ENCODE measurements at places on chromosomes 5 and 9. TPM values are rescaled to one million over a fixed set of nuclear protein-coding genes. Genes with fewer than 3 reads are reported as not detected.
A peak's percentile ranks its signal among the peaks of the same experiment; 100 is the strongest.

- no peak for DNase-seq
Observed at GRCh38 chr5:150419630-150420270, 7.0 kb upstream of the CD74 start.

DNA sequence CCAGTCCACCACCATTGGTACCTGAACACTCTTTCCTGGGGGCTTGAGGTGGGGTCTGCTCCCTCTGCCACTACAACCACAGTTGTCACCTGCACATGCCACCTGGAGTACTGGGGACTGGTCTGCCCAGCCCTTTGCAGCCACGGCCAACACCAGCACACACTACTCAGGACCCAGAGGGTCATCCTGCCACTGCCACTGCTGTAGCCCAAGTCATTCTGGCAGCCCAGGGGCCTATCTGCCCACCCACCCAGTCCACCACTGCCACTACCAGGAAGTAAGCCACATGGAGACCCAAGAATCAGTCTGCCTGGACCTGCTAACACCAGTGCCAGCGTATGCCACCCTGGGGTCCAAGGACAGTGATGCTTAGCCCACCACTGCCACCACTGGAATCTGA lies 302.4 kb upstream of the TRPC7 start:
- no peak for DNase-seq

The FOXD4L4 gene
- total RNA-seq, result 0.25 TPM

The HAVCR1 gene
- not detected for total RNA-seq

The SPINK13 gene
- total RNA-seq, result not detected

GRCh38 chr5:138212828-138213160 lies 329 bp downstream of the CDC23 start:
- no peak for DNase-seq

The FRRS1L gene
- total RNA-seq, result not detected

- no peak for DNase-seq
Observed at GRCh38 chr5:62100201-62100600, 205.8 kb upstream of the KIF2A start.

DNA sequence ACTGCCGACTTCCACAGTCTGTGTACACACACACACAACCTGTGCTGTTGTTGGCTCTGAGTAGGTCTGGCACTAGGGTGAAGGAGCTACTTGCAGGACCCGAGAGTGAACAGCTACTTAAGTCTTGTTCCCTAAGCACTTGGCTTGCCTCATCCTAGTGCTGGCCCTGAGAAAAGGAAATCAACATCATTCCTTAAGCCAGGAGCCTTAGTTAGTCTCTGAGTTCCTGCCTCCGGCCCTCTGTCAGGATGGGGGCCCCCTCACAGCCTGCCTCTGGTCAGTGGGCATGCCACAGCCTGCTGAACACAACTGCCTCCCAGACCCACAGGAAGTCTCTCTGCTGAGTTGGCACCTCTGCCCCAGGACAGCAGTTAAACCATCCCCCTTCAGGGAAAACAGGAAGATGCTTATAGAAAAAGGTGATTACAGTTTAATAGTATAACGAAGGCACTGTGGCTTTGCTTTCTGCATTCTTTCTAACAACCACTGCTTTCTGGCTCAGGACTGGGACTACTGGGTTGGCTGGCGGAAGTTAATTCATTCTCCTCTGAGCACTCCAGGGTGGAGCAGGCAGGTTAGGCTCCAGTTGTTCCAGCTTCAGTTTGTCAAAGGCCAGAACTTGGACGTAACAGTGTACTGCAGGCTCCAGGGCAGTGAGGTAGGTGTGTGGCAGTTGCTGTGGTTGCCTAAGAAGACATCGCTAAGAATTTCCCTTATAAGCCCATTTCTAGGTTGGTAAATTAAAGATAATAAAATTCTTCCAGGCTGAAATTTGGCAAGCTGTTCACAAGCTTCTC lies 2.8 kb downstream of the MAMDC2 start:
- DNase-seq, result no peak

GRCh38 chr9:116990592-116990991 lies 303.5 kb downstream of the TRIM32 start:
- no peak for DNase-seq

- DNase-seq, result no peak
Observed at GRCh38 chr5:103703617-103704016, 141.0 kb upstream of the NUDT12 start.

The CCDC192 gene
- total RNA-seq, result not detected

The ZNF367 gene
- 10.0 TPM for total RNA-seq

The OR1J2 gene
- total RNA-seq, result not detected

GRCh38 chr9:526904-527591 lies 312.4 kb downstream of the DOCK8 start:
- no peak for DNase-seq

DNA sequence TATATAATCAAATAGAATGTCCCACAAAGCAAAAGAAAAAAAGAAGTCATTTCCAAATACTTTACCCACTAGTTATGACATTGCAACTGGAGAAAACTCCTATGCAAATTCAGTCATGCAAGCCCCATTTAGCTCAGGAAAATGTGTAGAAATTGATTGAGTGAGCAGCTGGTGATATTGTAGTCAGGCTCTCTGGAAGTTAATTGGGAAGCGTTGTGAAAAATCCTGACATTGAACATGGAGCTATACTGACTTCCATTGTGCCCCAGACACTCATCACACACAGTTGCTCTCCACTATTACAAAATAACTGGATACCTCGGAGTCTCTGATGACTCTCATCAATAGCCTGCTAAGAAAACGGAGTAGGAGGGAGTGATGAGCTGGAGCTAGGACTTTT lies 49.0 kb downstream of the TUSC1 start:
- DNase-seq, result no peak

GRCh38 chr5:40071870-40072269 lies 607.8 kb upstream of the PTGER4 start:
- peak; percentile 29 for DNase-seq

The INSL6 gene
- not detected for total RNA-seq

The RNF183 gene
- total RNA-seq, result not detected

DNA sequence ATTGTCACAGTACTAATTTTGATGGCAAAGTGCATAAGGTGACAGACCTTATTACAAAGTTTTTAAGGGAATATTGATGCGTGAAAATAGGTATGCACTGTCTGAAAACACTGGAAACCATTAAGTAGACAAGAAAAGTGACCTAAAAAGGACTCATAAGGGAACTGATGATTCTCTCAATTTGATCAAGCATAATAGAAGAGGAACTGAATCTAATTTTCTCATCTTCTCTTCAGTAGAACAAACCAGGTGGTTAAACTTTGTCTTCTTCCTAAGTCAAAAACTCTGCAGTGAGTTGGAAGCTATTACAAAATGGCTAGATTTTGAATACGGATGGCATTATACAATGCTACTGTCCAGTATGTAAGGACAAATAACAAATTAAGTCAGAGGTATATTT lies 53.4 kb downstream of the RNF145 start:
- DNase-seq, result no peak
